ENCODE measurements at places on chromosomes 7 and 10. TPM values are rescaled to one million over a fixed set of nuclear protein-coding genes. Genes with fewer than 3 reads are reported as not detected.

GRCh38 chr7:43309706-43310022 lies 197.2 kb downstream of the HECW1 start:
- ATAC-seq: no peak

- no peak for ATAC-seq
These were observed 16.4 kb downstream of the SRI start for GRCh38 chr7:88203401-88203800.

DNA sequence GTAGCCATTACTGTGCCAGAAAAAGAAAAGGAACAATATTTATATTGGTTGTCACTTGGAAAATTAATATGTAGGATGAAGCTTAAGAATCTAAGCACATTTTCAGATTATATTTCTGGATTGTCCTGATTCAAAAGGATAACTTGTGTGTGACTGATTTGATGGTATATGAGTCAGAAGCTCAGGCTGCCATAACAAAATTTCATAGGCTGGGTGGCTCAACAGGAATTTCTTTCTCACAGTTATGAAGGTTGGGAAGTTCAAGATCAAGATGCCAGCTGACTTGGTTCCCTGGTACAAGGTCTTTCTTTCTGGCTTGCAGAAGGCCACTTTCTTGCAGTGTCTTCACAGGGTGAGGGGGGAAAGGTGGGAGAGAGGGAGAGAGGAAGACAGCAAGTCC lies 108.5 kb downstream of the ST7 start:
- ATAC-seq: no peak

DNA sequence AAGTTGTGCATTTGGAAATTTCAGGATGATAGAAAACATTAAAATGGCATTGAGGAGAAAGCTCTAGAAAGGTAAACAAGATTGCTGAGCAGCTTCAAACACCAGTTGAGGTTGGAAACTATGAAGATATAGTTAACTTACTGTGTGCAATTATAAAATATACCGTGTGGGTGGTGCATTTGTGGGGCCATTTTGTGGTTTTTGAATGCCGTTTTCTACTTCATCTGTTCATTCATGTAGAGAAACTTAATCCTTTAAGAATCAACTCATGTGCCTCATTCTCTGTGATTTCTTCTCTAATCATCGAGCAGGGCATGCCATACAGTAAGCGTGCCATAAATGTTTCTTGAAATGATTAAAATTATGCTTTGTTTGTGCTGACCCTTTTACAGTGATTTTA lies 232.8 kb upstream of the TEX47 start:
- no peak for ATAC-seq

GRCh38 chr7:142885311-142886230 lies at the start of gene TRPV6:
TRPV6 (minus strand) TSS chr7:142885745.
- ATAC-seq: no peak

GRCh38 chr10:78015546-78015945 lies 13.8 kb downstream of the POLR3A start:
- no peak for ATAC-seq

DNA sequence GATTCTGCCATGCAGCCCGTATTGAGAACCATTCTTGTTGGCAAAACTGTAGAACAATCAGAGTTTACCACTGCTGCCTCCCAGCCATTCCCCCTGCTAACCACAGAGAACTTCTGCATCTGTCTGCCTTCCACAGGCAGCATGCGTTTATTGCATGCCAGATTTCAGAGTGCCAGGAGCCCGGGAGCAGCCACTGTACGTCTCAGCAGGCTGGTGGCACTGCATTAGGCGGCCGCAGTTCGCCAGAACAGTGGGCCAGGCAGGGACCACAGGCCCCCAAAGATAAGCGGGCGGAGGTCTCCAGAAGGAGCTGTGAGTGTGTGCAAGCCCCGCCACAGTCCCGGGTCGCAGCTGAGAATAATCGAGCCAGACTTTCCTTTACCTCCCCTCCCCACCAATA lies 31.8 kb downstream of the ZNF467 start:
- peak; percentile 55 for ATAC-seq

GRCh38 chr10:38032886-38033285 lies 22.4 kb downstream of the ZNF33A start:
- ATAC-seq: no peak

- peak; percentile 87 for ATAC-seq
These were observed 135.2 kb downstream of the CUX1 start for GRCh38 chr7:101952355-101953247.

DNA sequence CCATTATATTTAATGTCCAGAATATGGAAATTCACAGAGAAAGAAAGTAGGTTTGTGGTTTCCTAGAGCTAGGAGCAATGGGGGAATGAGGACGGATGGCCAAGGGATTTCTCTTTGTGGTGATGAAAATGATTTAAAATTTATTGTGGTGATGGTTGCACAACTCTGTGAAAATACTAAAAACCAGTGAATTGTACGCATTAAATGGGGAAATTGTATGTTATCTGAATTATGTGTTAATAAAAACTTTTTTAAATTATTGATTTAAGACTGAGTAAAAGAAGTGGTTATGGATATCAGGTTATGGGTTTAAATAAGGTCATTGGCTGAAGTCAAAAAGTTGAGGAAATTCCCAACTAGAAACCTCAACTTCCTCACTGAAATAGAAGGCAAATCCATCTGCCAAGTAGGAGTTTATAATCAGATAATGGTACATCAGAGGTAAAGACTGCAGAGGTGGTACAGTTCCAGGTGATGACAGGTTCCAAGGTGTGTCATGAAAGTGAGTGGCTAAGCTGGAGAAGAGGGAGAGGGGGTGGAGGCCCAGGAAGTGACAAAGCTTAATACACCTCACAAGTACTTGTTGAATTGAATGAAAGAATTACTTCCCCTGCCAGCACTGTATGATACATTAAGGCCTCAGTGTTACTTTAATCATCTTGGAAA lies 68.9 kb upstream of the CCDC71L start:
- ATAC-seq: no peak

DNA sequence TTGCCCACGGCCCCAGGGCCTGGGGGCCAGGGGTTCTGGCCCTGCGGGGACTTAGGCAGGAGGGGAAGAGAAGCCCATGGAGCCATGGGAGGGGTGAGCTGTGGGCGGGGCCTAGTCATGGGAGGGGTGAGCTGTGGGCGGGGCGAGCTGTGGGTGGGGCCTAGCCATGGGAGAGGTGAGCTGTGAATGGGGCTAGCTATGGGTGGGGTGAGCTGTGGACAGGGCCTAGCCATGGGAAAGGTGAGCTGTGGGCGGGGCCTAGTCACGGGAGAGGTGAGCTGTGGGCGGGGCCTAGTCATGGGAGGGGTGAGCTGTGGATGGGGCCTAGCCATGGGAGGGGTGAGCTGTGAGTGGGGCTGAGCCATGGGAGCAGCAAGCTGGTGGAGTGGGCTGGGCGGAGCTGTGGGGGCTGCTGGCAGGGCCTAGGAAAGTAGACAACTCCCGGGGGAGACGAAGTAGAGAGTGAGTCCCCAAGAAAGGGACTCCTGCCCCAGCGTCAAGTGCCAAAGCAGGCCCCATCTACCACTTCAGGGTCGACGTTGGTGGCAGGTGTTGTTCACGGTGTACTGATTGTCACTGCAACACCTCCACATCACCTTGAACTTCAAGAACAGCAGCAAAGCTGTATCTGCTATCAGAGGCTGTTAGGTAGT lies 19.2 kb upstream of the TTYH3 start:
- no peak for ATAC-seq

- ATAC-seq: no peak
These were observed 364.2 kb downstream of the ANKRD30A start for GRCh38 chr10:37489658-37490003.

- ATAC-seq: no peak
These were observed 225.0 kb upstream of the FAM3C start for GRCh38 chr7:121620953-121621606.

- no peak for ATAC-seq
These were observed 247.8 kb downstream of the CAMK1D start for GRCh38 chr10:12597176-12597575.

DNA sequence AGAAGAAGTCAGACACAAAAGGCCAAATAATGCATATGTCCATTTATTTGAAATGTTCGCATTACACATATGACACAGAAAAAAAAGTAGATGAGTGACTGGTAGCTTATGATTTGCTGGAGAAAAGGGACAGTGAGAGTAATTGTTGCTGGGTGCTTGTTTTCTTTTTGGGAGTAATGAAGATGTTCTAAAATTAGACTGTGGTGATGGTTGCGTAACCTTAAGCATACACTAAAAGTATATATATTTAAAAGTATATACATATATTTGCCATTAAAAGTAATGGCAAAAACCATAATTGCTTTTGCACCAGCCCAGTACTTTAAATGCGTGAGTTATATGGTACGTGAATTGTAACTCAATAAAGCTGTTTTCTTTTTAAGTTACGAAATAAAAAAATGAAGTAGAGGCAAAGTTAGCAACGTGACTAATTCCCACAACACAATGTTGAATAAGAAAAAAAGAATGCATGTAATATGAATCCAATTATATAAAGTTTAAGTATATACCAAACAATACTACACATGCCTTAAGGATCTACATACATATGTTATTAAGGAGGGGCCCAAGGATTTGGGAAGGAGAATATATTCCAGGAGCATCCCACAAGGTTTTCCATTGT lies 360.4 kb upstream of the CELF2 start:
- no peak for ATAC-seq

GRCh38 chr10:30999070-30999712 lies 32.5 kb downstream of the ZNF438 start:
- ATAC-seq: no peak

GRCh38 chr7:50954716-50955115 lies 172.0 kb upstream of the GRB10 start:
- ATAC-seq: no peak

DNA sequence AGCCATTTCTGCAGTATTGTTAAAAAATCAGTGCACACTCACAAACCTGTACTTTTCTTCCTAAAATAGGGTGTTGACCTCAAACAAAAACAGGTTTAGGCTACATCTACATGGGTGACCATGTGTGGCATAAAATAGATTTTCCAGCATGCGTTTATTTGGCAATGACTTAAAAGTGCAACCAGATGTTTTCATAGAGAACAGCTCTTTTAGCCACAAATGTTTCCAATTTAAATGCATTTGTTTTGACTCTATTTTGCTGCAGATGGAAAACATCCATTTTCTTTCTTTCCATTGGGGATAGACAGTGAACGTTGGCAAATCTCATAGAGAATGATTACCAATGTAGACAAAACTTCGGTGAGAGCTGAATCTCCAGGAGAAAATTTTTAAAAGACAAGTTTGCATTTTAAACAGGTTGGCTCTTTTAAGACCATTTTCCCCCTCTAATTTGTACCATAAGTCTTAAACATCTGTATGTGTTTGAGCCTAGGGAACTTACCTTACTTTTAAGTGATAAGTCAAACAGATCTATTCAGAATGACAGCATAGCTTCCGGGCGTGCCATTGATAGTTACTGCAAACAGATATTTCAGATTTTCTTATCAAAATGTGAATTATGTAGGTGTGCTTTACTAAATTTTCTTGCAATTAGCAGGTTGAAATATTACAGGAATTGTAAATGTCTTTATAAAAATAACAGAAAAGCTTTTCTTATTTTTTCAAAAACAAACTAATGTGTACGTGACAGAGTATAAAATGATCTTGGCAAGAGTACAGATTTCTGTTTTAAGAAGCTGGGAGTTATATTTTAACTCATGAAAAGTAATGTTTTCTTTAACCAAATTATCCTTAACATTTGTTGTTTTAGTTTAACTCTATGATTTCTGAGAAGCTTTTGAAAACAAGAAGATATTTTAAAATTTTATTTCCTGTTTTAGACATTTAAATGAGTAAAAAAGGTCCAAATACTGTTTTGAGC lies 144.9 kb downstream of the HGF start:
- ATAC-seq: no peak

DNA sequence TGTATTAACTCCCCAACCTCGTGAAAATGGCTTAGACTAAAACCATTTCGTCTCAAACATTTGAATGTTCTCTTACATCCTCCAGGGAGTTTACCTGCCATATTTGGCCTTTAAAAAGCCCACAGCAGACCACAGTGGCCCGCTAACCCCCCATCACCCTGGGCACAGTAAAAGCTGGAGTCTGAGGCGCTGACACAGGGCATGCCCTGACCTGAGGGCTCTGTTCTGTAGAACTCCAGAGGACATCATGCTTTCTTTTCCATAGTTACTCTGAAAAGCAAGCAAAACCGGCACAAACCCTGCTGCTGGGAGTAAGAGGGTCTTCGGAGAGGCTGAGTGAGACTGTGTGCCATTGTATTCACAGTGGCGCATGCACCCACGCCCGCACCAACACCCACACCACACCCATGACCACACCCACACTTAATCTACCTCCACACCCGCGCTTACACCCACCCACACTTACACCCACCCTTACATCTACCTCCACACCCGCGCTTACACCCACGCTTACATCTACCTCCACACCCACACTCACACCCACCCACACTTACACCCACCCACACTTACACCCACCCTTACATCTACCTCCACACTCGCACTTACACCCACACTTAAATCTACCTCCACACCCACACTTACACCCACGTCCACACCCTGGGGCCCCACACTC lies 32.1 kb downstream of the LRRC27 start:
- peak; percentile 37 for ATAC-seq

- no peak for ATAC-seq
These were observed 6.4 kb downstream of the ANTXRL start for GRCh38 chr10:46293228-46293627.

Gene URGCP
- total RNA-seq: 50.1 TPM

Gene C10orf95
- 0.41 TPM for total RNA-seq

Gene BAMBI
- 7.2 TPM for total RNA-seq

Gene ATOH7
- 0.45 TPM for total RNA-seq

Gene SLC39A12
- not detected for total RNA-seq

Gene LIPJ
- 0.36 TPM for total RNA-seq
